ENCODE measurements at places on chromosomes 2 and 18. TPM values are rescaled to one million over a fixed set of nuclear protein-coding genes. Genes with fewer than 3 reads are reported as not detected.

Gene MFSD2B
- 0.52 TPM for total RNA-seq

Gene FAP
- total RNA-seq = 70.5 TPM

Gene RAB31
- 16.7 TPM for total RNA-seq

Gene ANKRD30B
- total RNA-seq = under 0.01 TPM

Gene RMC1
- total RNA-seq = 14.6 TPM

Gene PRSS56
- 1.0 TPM for total RNA-seq

Gene FRZB
- 6.8 TPM for total RNA-seq

Gene TEKT4
- under 0.01 TPM for total RNA-seq

Gene SLC23A3
- total RNA-seq = 0.52 TPM
